ENCODE measurements at places on chromosomes 16 and 17.

DNA sequence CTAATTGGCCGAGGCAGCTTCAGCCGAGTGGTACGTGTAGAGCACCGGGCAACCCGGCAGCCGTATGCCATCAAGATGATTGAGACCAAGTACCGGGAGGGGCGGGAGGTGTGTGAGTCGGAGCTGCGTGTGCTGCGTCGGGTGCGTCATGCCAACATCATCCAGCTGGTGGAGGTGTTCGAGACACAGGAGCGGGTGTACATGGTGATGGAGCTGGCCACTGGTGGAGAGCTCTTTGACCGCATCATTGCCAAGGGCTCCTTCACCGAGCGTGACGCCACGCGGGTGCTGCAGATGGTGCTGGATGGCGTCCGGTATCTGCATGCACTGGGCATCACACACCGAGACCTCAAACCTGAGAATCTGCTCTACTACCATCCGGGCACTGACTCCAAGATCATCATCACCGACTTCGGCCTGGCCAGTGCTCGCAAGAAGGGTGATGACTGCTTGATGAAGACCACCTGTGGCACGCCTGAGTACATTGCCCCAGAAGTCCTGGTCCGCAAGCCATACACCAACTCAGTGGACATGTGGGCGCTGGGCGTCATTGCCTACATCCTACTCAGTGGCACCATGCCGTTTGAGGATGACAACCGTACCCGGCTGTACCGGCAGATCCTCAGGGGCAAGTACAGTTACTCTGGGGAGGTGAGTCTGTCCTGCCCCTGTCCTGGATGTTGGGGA, 16.1 kb downstream of the PSKH1 start:
- no peak for DNase-seq

GRCh38 chr17:74427048-74427762, 4.7 kb upstream of the GPRC5C start:
- no peak for DNase-seq

DNA sequence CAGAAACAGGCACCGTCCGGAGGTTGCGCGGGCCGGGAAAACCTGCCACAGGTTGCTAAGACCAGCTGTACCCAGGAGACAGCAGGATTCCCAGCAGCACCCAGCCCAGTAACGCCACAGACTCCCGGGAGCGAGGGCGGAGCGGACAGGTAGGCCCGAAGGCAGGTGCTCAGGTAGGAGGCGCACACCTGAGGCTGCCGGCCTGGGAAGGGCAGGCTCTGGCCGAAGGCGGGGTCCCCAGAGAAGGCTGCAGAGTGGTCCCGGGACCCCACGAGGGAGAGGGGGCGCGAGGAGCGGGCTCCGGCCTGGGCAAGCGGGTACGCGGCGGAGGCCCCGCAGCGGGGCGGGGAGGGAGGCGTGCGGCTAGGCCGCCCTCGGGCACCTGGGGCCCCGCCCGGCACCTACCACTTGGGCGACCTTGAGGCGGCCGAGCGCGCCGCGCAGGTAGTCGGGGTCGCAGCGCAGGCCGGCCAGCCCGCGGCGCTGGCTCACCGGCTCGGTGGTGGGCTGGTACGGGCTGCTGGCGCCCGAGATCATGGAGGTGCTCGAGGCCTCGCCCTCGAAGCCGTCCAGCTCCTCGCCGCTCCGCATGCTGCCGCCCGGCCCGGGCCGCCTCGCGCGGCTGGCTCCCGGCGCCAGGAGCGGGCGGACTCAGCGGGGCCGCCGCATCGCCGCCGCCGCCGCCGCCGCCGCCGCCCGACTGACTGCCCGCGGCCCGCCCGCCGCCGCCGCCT, 441 bp downstream of the CMTM4 start:
- peak; percentile 29 for DNase-seq

GRCh38 chr17:51491416-51491815, 231.1 kb downstream of the UTP18 start:
- no peak for DNase-seq
